ENCODE measurements at places on chromosomes 13 and 19. TPM values are rescaled to one million over a fixed set of nuclear protein-coding genes. Genes with fewer than 3 reads are reported as not detected.
A peak's percentile ranks its signal among the peaks of the same experiment; 100 is the strongest.

The PODNL1 gene
- not detected for total RNA-seq

The GPR180 gene
- 3.6 TPM for total RNA-seq

The ABHD8 gene
- total RNA-seq = 115 TPM

GRCh38 chr19:17234911-17235299 lies 8.9 kb downstream of the OCEL1 start:
- H3K27ac ChIP-seq = peak overlapping the region; percentile 51
- peaks cover 13% of the 10 kb centered on the region for H3K4me1 ChIP-seq
- no peaks in the 10 kb centered on the region for H3K27me3 ChIP-seq
- H3K4me3 ChIP-seq = peak overlapping the region; percentile 6
- peak; percentile 70 for DNase-seq
- no peaks in the 10 kb centered on the region for H3K36me3 ChIP-seq

DNA sequence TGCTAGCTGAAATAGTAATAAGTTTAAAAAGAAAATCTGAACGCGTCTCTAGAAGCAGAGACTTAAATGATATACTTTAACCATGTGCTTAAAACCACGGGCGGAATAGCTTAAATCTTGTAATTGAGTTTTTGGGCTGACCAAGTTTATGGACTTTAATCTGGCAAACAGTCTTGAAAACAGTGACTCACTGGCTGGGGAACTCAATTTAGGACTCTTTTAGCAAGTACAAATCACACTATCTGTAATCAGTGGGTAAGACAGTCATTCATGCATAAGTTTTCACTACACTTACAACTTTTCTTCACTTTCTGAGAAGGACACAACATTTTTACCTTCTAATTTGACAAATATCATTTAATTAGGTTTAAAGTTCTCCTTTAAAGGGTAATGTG lies 26.8 kb downstream of the ZNF627 start:
- H3K27ac ChIP-seq = peak overlapping the region; percentile 21
- H3K4me1 ChIP-seq = no peaks in the 10 kb centered on the region
- no peaks in the 10 kb centered on the region for H3K36me3 ChIP-seq
- no peak overlapping the region for H3K4me3 ChIP-seq
- no peak for DNase-seq

GRCh38 chr19:30647891-30648720 lies 275.9 kb downstream of the ZNF536 start:
- H3K4me3 ChIP-seq = no peak overlapping the region
- no peaks in the 10 kb centered on the region for H3K36me3 ChIP-seq
- no peaks in the 10 kb centered on the region for H3K4me1 ChIP-seq
- no peak overlapping the region for H3K27ac ChIP-seq

- no peaks in the 10 kb centered on the region for H3K27me3 ChIP-seq
- no peaks in the 10 kb centered on the region for H3K36me3 ChIP-seq
- no peak overlapping the region for H3K27ac ChIP-seq
- no peak overlapping the region for H3K4me3 ChIP-seq
- no peak for DNase-seq
Observed at GRCh38 chr13:39536906-39537305, 66.1 kb downstream of the LHFPL6 start.

The PSG11 gene
- total RNA-seq = not detected

GRCh38 chr19:38682872-38683392 lies 35.5 kb downstream of the ACTN4 start:
- H3K27ac ChIP-seq = peak overlapping the region; percentile 95
- H3K4me1 ChIP-seq = peaks cover 21% of the 10 kb centered on the region
- no peaks in the 10 kb centered on the region for H3K36me3 ChIP-seq
- DNase-seq = no peak
- H3K4me3 ChIP-seq = no peak overlapping the region
- no peaks in the 10 kb centered on the region for H3K27me3 ChIP-seq

The PPP6R1 gene
- 5.6 TPM for total RNA-seq

DNA sequence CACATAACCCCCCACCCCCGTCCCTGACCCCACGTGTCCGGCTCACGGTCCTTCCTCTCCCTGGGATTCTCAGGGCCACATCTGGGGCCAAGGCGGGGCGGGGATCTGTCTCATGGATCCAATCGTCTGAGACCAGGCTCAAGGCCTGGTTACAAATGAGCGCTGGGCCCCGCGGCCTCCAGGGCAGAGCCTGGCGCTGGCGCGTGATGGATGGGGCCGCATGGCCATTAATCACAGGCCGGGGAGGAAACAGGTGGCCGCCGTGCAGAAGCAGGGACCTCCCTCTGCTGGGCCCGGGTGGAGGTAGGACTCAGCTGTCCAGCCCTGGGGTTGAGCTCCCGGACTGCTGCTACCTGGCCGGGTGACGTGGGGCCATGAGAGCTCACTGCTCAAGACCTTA lies 5.8 kb upstream of the TLE5 start:
- H3K4me1 ChIP-seq = no peaks in the 10 kb centered on the region
- no peak overlapping the region for H3K4me3 ChIP-seq
- H3K27me3 ChIP-seq = no peaks in the 10 kb centered on the region
- H3K27ac ChIP-seq = no peak overlapping the region

The COL4A2 gene
- 606 TPM for total RNA-seq

GRCh38 chr19:19224852-19225494 lies 13.2 kb downstream of the NCAN start:
- peaks cover 4% of the 10 kb centered on the region for H3K4me1 ChIP-seq
- peak; percentile 40 for DNase-seq
- H3K27ac ChIP-seq = no peak overlapping the region
- no peaks in the 10 kb centered on the region for H3K27me3 ChIP-seq
- H3K4me3 ChIP-seq = peak overlapping the region; percentile 24
- no peaks in the 10 kb centered on the region for H3K36me3 ChIP-seq

GRCh38 chr19:57350877-57351805 lies at the start of gene ZNF304:
ZNF304 (plus strand) TSS chr19:57351271; CDS start chr19:57351665, 394 bp downstream.
- H3K27me3 ChIP-seq = no peaks in the 10 kb centered on the region
- H3K27ac ChIP-seq = peak within 1 kb of the TSS; percentile 37
- DNase-seq = peak; percentile 88
- H3K4me1 ChIP-seq = no peaks in the 10 kb centered on the region
- no peaks in the 10 kb centered on the region for H3K36me3 ChIP-seq
- H3K4me3 ChIP-seq = peak within 1 kb of the TSS; percentile 77

GRCh38 chr19:50213925-50214324 lies 10.5 kb downstream of the MYH14 start:
- H3K4me1 ChIP-seq = no peaks in the 10 kb centered on the region
- H3K27ac ChIP-seq = no peak overlapping the region
- H3K36me3 ChIP-seq = no peaks in the 10 kb centered on the region
- H3K4me3 ChIP-seq = no peak overlapping the region

DNA sequence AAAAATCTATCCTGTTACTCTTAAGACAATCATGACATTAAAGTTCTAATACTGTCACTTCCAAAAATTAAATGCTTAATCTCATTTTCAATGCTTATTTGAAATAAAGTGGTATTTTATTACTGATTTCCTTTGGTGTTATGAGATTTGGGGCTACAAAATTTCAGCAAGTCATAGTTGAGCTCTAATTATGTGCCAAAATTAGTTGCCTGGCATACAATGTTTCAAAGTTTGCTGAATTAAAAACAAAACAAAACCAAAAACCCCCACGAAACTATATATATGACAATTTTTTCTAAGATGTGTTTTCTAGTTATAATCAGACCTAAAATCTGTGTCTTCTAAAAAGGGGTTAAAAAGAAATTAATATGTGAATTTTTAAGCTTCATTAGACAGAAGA lies 62.2 kb downstream of the KCNRG start:
- H3K27ac ChIP-seq = peak overlapping the region; percentile 7
- no peak overlapping the region for H3K4me3 ChIP-seq
- no peak for DNase-seq

GRCh38 chr19:23571175-23571574 lies 115.8 kb downstream of the ZNF675 start:
- no peaks in the 10 kb centered on the region for H3K36me3 ChIP-seq
- DNase-seq = no peak
- no peaks in the 10 kb centered on the region for H3K27me3 ChIP-seq
- H3K27ac ChIP-seq = no peak overlapping the region
- no peak overlapping the region for H3K4me3 ChIP-seq

The DCT gene
- 0.76 TPM for total RNA-seq

GRCh38 chr19:11882606-11883005 lies 5.0 kb upstream of the ZNF69 start:
- no peaks in the 10 kb centered on the region for H3K4me1 ChIP-seq
- H3K4me3 ChIP-seq = no peak overlapping the region
- H3K27ac ChIP-seq = no peak overlapping the region
- no peaks in the 10 kb centered on the region for H3K27me3 ChIP-seq
- no peaks in the 10 kb centered on the region for H3K36me3 ChIP-seq

GRCh38 chr13:111219950-111220349 lies 100.5 kb upstream of the TEX29 start:
- no peaks in the 10 kb centered on the region for H3K4me1 ChIP-seq
- no peak for DNase-seq
- no peak overlapping the region for H3K27ac ChIP-seq
- no peak overlapping the region for H3K4me3 ChIP-seq
- no peaks in the 10 kb centered on the region for H3K36me3 ChIP-seq
- no peaks in the 10 kb centered on the region for H3K27me3 ChIP-seq

DNA sequence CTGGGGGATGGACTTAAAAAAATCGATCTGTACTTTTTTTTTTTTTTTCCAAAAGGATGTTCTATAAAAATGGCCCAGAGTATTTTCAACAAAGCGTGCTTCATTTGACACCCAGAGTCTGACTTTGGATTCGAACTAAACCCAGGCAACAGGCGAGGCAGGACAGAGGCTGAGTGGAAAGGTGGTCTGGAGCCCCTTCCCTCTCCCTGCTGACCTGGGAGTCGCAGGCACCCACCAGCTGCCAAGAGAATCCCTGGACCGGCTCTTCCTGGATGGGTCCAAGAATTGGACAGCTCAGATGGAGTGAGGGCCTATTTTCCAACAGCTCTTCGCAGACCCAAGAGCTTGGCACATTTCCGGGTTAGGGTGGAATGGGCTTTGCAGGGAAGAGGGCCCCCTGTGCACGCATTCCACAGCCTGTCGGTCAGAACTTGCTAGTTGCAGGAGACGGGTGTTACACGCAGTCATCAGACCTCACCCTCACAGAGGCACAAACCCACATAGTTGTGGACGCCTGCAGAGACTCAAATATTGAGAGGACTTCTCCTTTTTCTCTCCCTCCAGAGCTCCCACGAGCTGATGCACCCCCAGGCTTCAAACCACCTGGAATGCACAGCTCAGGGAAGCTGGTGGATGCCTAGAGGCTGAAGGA lies 15.2 kb downstream of the KCTD15 start:
- no peaks in the 10 kb centered on the region for H3K27me3 ChIP-seq
- no peaks in the 10 kb centered on the region for H3K4me1 ChIP-seq
- no peak overlapping the region for H3K27ac ChIP-seq
- H3K4me3 ChIP-seq = no peak overlapping the region
- DNase-seq = no peak

The FPR1 gene
- 0.51 TPM for total RNA-seq

DNA sequence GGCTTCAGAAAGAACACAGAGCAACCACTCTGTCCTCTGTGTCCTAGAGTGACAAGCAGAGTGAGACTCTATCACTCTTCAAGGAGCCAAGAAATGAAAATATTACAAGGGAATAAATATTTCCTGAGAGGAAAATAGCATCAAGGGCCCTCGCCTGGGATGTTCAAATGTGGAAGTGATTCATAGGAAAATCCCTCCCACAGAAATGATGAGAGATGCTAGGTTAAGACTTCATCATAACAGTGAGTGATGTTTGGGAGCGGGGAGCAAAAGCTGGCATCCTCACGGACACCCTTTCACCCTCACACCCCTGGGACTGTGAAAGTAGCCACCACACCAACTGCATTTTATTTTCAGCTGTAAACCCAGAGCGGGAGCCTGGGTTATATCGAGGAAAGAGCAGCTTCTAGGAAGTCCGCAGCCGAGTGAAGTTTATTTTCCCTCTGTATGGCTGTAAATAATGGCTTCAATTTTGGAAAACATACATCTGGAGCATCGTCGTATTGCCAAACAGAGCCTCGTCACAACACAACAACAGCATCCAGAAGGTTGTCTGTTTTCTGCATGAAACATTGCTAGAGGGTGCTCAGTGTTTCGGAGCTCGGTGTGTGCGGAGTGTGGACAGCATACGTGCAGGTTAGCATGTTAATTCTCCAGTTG lies 54.8 kb downstream of the DLEU7 start:
- DNase-seq = no peak
- H3K27ac ChIP-seq = no peak overlapping the region
- no peak overlapping the region for H3K4me3 ChIP-seq
- no peaks in the 10 kb centered on the region for H3K36me3 ChIP-seq
- no peaks in the 10 kb centered on the region for H3K4me1 ChIP-seq

The ASF1B gene
- 16.7 TPM for total RNA-seq

DNA sequence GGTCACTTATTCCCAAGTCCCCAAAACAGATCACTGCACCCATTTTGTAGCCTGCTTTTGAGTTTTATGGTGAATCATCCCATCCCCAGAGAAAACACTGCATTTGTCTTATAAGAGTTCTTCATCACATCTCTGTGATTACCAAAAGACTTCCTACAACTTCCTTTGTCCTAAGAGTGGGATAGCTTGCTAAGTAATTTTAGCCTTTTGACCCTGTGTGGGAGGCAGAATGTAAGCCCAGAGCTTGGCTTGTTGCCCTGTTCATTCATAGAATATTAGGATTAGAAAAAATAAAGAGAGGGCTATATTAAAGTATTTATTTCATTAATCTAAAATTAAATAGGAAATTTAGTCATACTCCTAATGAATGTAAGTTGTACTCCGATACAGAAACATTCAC lies 213.3 kb downstream of the MZT1 start:
- H3K4me1 ChIP-seq = no peaks in the 10 kb centered on the region
- no peak overlapping the region for H3K4me3 ChIP-seq
- no peaks in the 10 kb centered on the region for H3K27me3 ChIP-seq
- no peak for DNase-seq

The SIRT2 gene
- 104 TPM for total RNA-seq

The KCNRG gene
- 6.4 TPM for total RNA-seq

DNA sequence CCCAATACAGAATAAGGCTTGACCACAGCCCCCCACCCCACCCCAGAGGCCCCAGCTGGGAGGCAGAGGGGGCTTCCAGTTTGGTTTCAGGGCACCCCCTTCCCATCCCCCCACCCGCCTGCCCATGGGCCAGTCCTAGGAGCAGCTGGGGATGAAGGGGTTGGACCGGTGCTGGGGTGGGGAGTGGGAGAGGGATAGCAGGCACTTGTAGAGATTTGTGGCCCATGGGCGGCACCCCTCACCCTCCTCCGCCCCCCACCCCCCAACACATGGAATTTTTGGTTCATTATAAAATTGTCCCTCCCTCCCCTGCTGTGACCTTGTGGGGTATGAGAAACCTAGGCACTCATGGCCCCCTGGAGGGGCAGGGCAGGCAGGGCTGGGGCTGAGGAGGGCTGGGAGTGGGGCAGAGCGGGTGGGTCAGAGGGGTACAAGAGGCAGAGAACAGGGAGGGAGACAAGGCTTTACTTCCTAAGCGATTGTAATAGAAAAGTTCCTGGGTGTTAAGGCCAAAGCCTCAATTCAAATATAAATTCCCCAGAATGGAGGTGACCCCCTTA lies 5.3 kb upstream of the GSK3A start:
- peaks cover 10% of the 10 kb centered on the region for H3K4me1 ChIP-seq
- peak overlapping the region; percentile 95 for H3K27ac ChIP-seq
- no peak overlapping the region for H3K4me3 ChIP-seq
- no peak for DNase-seq
